ENCODE measurements at places on chromosomes 13 and 19. TPM values are rescaled to one million over a fixed set of nuclear protein-coding genes. Genes with fewer than 3 reads are reported as not detected.

GRCh38 chr13:97015661-97016350 lies 21.5 kb upstream of the OXGR1 start:
- no peak for DNase-seq

DNA sequence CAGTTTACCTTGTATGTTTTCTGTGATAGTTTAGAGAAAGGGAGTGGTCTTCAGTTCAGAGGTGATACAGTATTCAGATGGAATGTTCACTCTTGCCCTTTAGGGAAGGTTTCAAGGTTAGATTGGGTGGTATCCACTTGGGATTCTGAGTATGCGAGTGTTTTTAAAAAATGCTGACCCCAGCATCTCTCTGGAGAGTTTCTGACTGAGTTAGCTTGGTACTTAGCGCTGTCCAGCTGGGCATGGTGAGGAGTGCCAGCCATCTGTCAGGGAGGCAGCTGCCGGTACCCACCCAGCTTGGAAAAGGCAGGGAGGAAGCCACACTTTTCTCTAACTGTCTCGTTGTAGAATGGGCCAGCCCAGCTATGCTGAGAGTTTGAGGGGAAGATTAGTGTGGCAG lies 63.3 kb downstream of the ARHGEF7 start:
- DNase-seq = no peak

GRCh38 chr19:35656700-35657099 lies 8.6 kb downstream of the COX6B1 start:
- no peak for DNase-seq

PLIN4 gene
- total RNA-seq = 0.06 TPM

DNA sequence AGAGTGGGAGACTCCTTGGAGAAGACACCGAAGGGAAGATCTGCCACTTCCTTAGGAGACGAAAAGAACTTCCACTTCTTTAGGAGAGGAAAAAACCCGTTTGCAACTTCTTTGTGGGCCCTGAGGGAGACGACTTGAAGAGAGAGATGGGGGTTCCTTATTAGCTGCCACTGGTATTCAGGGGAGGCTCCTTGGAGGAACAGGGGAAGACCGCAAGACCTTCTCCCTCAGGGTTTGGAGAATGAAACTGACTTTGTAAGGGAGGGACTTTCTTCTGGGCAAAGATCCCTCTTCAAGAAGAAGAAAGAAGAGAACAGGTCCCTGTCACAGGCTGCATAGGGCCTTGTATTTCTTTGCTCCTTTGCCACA lies 416 bp downstream of the BCKDHA start:
- no peak for DNase-seq

DNA sequence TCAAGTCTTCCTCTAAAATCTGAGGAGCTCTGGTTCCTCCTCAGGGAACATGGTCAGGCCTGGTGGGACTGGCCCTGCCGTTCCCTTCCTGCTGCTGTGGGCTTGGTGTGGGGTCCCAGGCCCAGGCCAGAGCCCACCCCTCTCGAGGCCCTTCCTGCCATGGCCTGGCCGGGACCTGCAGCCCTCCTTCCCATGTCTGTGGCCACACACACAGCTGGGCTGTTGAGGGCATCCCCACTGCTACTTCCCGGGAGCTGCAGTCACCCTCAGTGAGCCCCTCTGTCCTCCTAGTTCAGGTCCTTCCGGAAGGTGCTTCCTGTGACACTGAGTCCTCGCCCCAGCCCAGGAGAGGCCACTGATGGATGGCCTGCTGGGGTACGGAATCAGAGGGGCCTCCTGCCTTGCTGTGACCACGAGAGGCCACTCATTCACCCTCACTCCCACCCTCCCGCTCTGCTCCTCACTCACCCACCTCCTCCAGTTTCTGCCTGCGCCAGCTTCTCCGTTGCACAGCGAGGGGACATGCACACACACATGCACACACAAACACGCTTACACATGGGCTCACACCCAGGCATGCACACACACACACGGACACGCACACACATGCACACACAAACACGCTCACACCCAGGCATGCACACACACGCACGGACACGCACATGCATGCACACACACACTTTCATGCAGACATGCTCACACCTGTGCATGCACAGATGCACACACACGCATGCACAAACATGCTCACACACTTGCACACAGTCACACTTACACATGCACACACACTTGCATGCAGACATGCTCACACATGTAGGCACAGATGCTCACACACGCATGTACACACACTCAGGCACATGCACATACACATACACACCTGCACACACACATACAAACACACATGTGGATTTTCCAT lies 7.3 kb upstream of the MCF2L start:
- no peak for DNase-seq

PCDH9 gene
- total RNA-seq = 2.8 TPM

GRCh38 chr13:33092073-33092987 lies 76.1 kb downstream of the KL start:
- DNase-seq = no peak

- DNase-seq = peak; percentile 45
Observed at GRCh38 chr13:95191821-95192563, 109.3 kb downstream of the ABCC4 start.
